ENCODE measurements at places on chromosomes 3 and 15. TPM values are rescaled to one million over a fixed set of nuclear protein-coding genes. Genes with fewer than 3 reads are reported as not detected.

LMAN1L gene
- total RNA-seq = not detected

NR2E3 gene
- total RNA-seq = 0.41 TPM

CERS3 gene
- total RNA-seq = not detected

NPTN gene
- 159 TPM for total RNA-seq

FAN1 gene
- 13.5 TPM for total RNA-seq

- no peaks in the 10 kb centered on the region for H3K4me1 ChIP-seq
- no peak for DNase-seq
- H3K36me3 ChIP-seq = no peaks in the 10 kb centered on the region
- H3K4me3 ChIP-seq = no peak overlapping the region
- no peak overlapping the region for H3K27ac ChIP-seq
Measured at GRCh38 chr3:62277986-62278385, 95.4 kb downstream of the FEZF2 start.

GRCh38 chr3:12327021-12327420, 38.2 kb downstream of the PPARG start:
- no peak overlapping the region for H3K4me3 ChIP-seq
- no peak for DNase-seq
- H3K36me3 ChIP-seq = no peaks in the 10 kb centered on the region

- H3K4me1 ChIP-seq = no peaks in the 10 kb centered on the region
- H3K27ac ChIP-seq = no peak overlapping the region
- H3K36me3 ChIP-seq = no peaks in the 10 kb centered on the region
- H3K4me3 ChIP-seq = no peak overlapping the region
Measured at GRCh38 chr3:183802989-183803388, 22.4 kb downstream of the MAP6D1 start.

- H3K4me1 ChIP-seq = no peaks in the 10 kb centered on the region
- H3K36me3 ChIP-seq = no peaks in the 10 kb centered on the region
- no peaks in the 10 kb centered on the region for H3K27me3 ChIP-seq
- H3K4me3 ChIP-seq = no peak overlapping the region
- no peak for DNase-seq
Measured at GRCh38 chr3:49466085-49466484, 4.0 kb upstream of the DAG1 start.

GRCh38 chr3:115932807-115933206, 309.5 kb downstream of the GAP43 start:
- no peaks in the 10 kb centered on the region for H3K27me3 ChIP-seq
- no peak overlapping the region for H3K27ac ChIP-seq
- DNase-seq = no peak
- no peaks in the 10 kb centered on the region for H3K4me1 ChIP-seq
- no peak overlapping the region for H3K4me3 ChIP-seq
- H3K36me3 ChIP-seq = no peaks in the 10 kb centered on the region

GRCh38 chr15:53963801-53964200, 14.4 kb upstream of the UNC13C start:
- no peak overlapping the region for H3K27ac ChIP-seq
- no peaks in the 10 kb centered on the region for H3K27me3 ChIP-seq
- no peaks in the 10 kb centered on the region for H3K4me1 ChIP-seq
- H3K4me3 ChIP-seq = no peak overlapping the region
- DNase-seq = no peak

GRCh38 chr3:62601238-62602070, 228.1 kb upstream of the FEZF2 start:
- DNase-seq = no peak
- H3K36me3 ChIP-seq = no peaks in the 10 kb centered on the region
- H3K4me3 ChIP-seq = no peak overlapping the region

DNA sequence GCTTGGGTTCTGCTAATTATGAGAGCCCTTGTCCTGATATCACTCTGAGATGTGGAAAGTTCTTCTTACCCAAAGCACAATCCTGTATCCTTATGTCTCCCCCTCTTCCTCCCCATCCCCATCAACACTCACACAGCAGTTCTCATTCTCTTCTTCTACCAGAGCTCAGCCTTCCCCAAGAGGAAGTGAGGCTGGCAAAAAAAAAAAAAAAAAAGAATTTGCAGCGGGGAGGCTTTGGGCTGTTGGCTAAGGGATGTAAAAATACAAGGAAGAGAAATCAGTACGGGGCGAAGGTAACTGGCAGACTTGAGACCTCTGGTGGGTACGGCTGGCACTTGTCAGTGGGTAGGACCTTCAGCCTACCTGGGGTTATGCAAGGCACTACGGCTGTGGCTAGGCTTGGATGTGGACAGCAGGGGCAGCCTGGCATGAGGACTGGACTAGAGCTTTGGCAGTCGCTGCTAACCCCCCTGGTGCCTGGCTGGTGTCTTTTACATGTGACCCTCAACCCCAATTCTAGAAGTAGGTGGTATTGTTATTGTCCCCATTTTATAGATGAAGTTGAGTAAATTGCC, 5.4 kb downstream of the VIPR1 start:
- DNase-seq = no peak
- H3K4me1 ChIP-seq = no peaks in the 10 kb centered on the region
- no peak overlapping the region for H3K4me3 ChIP-seq
- no peaks in the 10 kb centered on the region for H3K27me3 ChIP-seq
- H3K36me3 ChIP-seq = no peaks in the 10 kb centered on the region
- H3K27ac ChIP-seq = no peak overlapping the region

- no peak for DNase-seq
- H3K4me1 ChIP-seq = no peaks in the 10 kb centered on the region
- H3K27me3 ChIP-seq = no peaks in the 10 kb centered on the region
- no peak overlapping the region for H3K27ac ChIP-seq
- H3K36me3 ChIP-seq = no peaks in the 10 kb centered on the region
- no peak overlapping the region for H3K4me3 ChIP-seq
Measured at GRCh38 chr3:185089751-185090150, 63.1 kb downstream of the C3orf70 start.

- no peak for DNase-seq
- no peaks in the 10 kb centered on the region for H3K4me1 ChIP-seq
- no peaks in the 10 kb centered on the region for H3K36me3 ChIP-seq
Measured at GRCh38 chr15:99096894-99097426, 7.9 kb upstream of the SYNM start.
